ENCODE measurements at places on chromosomes 7 and 10.

GRCh38 chr10:35739998-35740397, 97.9 kb upstream of the FZD8 start:
- no peak for DNase-seq

DNA sequence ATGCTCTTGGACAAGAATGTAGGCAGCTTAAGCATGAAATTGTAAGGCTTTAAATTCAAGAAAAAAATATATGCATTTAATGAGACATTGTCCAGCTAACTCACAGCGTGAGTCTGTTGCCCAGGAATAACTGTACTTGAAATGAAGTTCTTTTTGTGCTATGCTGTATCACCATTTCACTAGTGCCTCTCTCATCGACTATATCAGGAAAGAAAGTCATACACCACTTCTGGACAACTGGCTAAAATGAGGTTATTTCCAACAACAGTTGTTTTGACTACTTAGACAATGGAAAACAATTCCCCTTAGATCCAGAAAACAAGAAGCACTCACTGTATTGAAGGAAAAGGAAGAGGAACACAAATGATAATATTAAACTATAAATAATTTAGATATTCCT, 251.8 kb downstream of the CRPPA start:
- no peak for DNase-seq

DNA sequence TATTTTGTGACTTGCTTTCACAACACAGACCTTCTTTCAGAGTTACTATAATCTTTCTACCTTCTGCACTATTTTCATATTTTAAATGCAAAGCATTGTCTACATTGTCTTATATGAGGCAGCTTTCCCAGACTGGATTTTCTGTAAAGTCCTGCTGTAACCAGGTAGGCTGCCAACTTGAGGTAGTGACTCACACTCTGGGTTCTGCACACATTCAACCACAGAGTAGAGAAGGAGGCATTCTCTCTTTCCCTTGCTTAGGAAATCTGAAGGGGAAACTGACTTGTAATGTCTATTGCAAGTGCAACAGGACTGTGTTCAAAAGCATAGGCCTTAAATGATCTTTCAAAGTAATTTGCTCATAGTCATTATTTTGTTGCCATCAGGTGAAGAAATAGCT, 461.4 kb downstream of the GRM8 start:
- no peak for DNase-seq

DNA sequence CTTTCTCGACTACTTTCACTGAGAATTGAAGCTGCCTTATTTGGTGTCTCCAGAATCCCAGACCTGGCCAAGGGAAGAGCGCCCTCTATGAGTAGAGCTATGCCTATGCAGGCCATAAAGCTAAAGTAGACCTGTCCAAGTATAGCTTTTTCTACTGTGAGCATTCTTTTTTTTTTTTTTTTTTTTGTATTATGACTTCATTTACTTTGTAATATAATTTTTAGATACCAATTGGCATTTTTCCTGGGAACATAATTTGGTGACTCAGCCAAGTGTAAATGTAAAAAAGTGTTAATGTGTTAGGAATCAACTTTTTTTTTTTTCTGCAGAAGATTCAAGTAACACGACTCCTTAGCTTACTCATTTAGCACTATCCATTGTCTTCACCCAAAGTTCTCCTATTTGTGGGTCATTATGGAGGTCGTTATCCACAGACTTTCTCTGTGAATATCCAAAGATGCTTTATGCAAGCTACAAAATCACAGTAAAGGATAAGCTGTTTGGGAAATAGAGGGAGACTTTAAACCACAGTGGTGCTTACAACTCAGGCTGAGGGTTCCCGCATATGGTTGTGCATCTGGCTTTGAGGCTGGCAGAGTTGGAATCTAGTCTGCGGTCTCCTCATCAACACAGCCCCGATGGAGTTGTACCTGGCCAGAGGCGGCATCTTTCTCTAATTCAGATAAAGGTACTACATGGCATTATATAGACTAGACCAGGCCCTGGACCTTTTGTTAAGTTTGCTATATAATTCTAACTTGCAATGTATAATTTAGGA, 1040.2 kb upstream of the SORCS1 start:
- DNase-seq: no peak

DNA sequence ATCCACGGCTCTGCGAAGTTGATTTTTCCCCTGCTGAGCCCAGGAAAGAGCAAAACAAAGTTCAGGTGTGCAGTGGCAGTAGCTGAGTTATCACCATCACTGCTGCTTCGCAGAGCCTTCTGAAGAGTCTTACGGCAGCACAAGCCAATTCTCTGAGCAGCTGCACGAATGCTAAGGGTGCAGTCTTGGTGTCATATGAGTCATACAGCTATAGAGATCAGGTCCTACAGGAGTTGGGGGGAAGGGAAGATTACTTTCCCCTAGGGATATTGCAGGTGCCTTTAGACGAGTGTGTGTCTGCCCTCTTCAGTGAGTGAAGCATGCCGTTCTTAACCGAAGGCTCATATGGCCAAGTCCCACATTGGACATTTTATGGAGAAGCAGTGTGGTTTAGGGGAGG, 227.8 kb downstream of the CELF2 start:
- DNase-seq: no peak

- no peak for DNase-seq
Measured at GRCh38 chr10:6141296-6142151, 52.7 kb downstream of the RBM17 start.

DNA sequence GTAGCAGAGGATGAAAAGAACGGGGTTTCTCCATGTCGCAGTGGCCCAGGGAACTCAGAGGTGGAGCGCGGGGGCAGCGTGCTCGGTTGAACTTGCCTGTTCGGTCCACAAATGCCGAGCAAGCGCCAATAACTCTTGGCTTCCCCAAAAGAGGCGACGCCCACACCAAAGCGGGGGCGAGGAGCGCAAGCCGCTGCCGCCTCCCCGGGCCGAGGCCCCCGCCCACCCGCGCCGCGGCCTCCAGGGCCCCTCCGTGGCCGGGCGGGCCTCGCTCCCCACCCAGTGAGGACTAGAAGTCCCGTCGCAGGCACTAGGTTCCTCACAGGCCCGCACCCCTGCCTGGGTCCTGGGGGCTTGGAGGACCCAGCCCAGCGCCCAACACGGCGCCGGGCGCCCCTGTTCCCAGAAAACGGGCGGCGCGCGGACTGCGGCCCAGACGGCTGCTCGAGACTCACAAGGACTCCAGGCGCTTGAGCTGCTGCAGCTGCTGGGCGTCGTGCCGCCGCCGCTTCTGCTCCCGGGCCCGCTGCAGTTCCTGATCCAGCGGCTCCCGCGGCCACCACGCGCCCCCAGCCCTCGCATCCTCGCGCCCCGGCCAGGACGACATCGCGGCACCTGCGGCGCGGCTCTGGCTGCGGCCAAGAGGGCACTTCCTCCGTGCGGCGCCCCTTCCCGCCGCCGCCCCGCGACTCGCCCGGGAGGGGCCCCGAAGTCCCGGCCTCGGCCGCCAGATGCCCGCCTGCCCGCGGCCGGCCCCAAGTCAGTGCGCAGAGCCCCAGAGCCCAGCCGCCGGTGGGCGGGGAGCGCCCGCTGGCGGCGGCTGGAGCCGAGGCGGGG, 14.6 kb upstream of the FKBP9 start:
- DNase-seq: peak; percentile 20

- no peak for DNase-seq
Measured at GRCh38 chr7:84363741-84364140, 169.2 kb upstream of the SEMA3A start.

- DNase-seq: no peak
Measured at GRCh38 chr7:7693881-7694280, 24.5 kb downstream of the RPA3 start.

- no peak for DNase-seq
Measured at GRCh38 chr10:103713676-103714075, 141.7 kb downstream of the SH3PXD2A start.

DNA sequence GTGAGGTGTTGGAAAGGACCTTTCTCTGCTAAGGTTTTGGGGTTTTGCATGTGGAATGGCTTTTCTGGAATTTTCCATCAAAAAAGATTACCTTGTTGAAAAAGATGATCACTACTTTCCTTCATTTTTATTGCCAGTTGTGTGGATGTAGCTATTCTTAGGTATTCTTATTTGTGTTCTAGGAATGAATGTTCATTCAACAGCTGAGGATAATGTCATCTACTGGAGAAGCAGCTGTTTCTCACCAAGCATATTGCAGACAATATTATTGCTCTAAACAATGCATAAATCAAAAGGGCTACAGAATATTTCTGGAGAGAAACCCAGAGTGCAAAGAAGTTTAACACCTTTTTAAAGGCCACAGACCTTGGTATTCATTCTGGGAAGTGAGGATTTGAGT, 145.6 kb upstream of the CALCR start:
- DNase-seq: no peak

DNA sequence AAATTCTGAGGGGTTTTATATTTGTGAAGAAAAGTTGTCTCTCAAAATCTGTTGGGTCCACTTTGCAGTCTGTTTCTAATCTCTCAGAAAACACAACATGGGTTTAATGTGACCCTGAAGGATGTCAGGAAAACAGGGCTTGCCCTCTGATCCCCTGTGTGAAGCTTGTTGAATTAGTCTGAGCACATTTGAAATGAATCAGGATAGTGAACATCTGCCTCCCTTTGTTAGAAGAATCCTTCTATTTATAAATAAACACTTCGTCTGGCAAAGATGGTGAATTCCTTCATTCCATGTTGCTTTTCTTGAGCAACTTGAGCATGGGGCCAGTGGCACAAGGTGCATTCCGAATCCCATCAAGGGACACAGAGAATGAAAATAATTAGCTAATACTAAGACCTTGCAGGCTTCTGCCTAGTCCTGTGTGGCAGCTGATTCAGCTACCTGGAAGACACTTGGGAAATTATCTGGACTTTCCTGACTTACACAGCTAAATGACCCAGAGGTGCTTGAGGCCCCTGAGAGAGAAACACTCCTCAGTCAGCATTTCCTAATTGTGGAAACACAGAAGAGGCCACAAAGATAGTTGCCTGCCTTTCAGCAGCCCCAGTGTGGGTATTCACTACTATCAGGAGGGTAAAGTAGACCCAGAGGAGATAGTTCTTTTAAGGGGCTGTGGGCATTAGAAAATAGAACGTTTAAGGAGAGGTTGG, 305.5 kb downstream of the C7orf25 start:
- DNase-seq: no peak

GRCh38 chr7:44264221-44264931, 61.0 kb downstream of the CAMK2B start:
- DNase-seq: no peak

- no peak for DNase-seq
Measured at GRCh38 chr7:47627580-47628283, 45.8 kb upstream of the TNS3 start.

- no peak for DNase-seq
Measured at GRCh38 chr7:110685899-110686298, 405.0 kb upstream of the LRRN3 start.

DNA sequence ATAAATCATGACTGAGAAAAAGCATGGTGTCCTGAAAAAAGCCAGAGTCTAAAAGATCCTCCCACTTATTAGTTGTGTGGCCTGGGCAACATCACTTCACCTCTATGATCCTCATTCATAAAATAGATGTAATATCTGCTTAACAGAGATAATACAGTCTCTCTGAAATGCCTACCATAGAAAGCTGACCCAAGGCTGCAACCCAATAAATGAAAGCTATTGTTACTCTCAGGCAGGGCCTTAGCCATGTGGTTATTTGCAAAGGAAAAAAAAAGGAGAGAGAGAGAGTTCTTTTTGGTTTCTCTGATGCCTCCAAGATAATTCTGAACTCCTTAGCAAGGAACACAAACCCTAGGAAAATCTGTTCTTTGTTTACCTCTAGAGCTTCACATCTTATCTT, 7.9 kb downstream of the FAM13C start:
- DNase-seq: no peak

- no peak for DNase-seq
Measured at GRCh38 chr10:60940446-60940845, 3.5 kb downstream of the RHOBTB1 start.

DNA sequence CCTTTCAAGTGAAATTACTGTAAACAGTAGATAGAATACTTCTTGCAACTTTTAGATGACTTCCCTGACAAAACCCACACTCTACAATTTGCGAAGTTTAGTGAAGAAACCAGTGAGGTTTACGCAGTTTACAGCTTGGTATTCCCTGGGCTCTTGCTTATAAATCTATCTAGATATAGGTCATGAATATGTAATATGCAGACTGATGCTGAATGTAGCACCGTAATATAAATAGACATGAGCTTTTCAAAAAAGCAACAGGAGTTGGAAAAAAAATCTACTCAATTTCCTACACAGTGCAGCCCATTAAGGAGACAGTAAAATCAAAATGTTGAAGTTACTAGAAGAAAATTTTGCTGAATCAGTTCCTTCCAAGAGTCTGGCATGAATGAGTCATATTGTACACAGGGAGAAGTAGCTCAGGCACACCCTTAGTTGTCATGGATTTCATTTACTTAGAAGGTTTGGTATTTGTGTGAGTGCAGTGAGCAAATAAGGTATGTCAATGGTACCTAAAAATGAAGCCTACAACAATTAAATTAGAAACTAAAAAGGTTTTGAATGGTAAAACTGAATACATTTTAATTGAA, 67.7 kb upstream of the NEUROD6 start:
- DNase-seq: no peak

DNA sequence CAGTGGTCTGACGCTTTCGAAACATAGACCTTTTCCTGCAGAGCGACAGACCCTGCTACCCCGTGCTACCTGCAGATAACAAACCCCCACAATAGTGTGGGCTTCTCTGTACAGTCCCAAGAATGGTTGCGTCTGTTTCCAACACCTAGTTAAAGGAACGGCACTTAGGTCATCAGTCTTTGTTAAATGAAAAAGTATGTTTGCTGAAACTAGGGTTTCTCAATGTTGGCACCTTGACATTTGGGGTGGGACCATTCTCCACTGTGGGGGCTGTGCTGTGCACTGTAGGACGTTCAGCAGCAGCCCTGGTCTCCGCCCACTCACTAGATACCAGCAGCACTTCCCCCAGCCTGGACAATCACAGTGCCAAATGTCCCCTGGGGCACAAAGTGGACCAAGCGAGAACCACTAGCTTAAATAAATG, 13.7 kb downstream of the TECTB start:
- DNase-seq: no peak

GRCh38 chr7:2387897-2388636, 15.3 kb upstream of the CHST12 start:
- no peak for DNase-seq

- no peak for DNase-seq
Measured at GRCh38 chr7:47087866-47088265, 494.0 kb downstream of the TNS3 start.
